ENCODE measurements at places on chromosomes 1 and 21.
A peak's percentile ranks its signal among the peaks of the same experiment; 100 is the strongest.

- peak; percentile 15 for DNase-seq
These were observed 88.9 kb upstream of the WLS start for GRCh38 chr1:68321084-68321685.

- no peak for DNase-seq
These were observed 77.0 kb downstream of the FAM78B start for GRCh38 chr1:166089804-166090203.

- DNase-seq = no peak
These were observed 2.2 kb upstream of the HFM1 start for GRCh38 chr1:91406773-91407389.

GRCh38 chr1:187842406-187843165, 1013.8 kb downstream of the PLA2G4A start:
- no peak for DNase-seq

DNA sequence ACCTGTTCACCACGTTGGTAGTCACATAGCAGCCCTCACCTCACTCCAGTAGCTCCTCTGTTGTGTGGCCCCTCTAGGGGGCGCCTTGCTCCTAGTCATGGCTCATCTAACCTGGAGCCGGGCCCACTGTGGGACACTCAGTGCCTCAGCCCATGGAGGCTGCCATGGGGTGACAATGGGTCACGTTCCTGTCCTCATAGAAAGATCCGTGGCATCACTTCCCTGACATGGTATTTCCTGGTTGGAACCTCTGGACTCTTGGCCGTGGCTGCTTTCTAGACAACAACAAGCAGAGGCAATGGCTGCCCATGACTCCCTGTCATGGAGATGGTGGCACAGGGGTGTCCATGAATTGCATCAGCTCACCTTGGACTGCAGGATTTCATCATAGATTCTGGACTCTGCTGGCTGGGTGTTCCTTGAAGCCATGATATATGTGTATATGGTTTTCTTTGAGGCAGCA, 27.5 kb upstream of the SLAMF6 start:
- no peak for DNase-seq

DNA sequence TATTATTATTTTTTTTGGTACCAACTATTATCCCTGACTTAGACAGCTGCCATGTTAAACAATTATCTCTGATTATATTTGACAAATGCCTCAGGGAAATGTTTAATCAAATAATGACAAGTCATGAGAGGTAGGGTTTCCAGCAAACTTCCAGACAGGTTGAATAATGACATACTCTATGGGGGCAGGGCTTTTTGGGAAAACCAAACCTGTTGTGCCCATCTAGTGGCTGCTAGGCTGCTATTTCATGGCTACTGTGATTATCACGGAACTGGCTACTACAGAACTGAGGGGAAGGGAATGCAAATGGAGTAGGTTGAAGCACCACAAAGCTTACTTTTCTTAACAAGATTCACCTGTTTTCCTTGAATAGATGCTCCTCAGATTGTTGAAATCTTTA, 77.6 kb downstream of the DUSP10 start:
- DNase-seq = no peak

- DNase-seq = no peak
These were observed 10.2 kb upstream of the HSD3B2 start for GRCh38 chr1:119404736-119405135.

DNA sequence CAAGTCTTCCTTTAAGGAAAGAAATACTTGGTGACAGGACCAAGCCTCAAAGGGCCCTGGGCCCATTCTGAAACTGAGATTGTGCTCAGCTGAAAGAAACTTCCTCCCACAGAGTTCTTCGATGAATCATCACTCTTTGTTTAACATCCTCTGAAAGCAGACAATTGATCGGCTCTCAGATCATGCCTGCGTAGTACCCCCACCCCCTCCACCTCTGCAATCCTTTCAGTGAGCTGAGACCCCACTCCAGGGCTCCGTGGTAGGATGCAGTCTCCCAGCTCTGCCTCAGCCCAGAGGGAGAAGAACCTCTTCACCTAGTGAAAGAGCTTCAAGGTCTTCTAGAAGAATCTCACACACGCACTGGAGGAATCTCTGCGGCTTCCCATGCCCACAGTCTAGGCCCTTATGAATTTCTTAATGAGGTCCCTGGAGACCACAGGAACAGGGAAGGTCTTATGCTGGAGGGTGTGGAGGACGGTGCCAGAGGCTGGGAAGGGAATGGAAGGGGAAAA, 104.9 kb upstream of the SOD1 start:
- no peak for DNase-seq

- peak; percentile 46 for DNase-seq
These were observed 5.5 kb downstream of the PTPN7 start for GRCh38 chr1:202154766-202155477.

GRCh38 chr21:23542097-23542496, 2065.2 kb downstream of the MRPL39 start:
- DNase-seq = no peak
